Bronchial smooth muscle cell (primary cell): ENCODE measurements at places on chromosomes 5 and 9. TPM values are rescaled to one million over a fixed set of nuclear protein-coding genes. Genes with fewer than 3 reads are reported as not detected.

The BTNL9 gene
- not detected in 2 replicates for total RNA-seq

The THBS4 gene
- total RNA-seq = 1.6 and 3.4 TPM in 2 replicates

The PCDHGB7 gene
- 5.2 and 9.9 TPM in 2 replicates for total RNA-seq

The SEC24A gene
- total RNA-seq = 11.6 and 15.6 TPM in 2 replicates

The SHOC1 gene
- under 0.01 TPM in 1 of 2 replicates, not detected in the other for total RNA-seq
